ENCODE measurements at places on chromosomes 16 and 17. TPM values are rescaled to one million over a fixed set of nuclear protein-coding genes. Genes with fewer than 3 reads are reported as not detected.

The WSCD1 gene
- not detected for total RNA-seq

The RNF222 gene
- not detected for total RNA-seq

The ENO3 gene
- total RNA-seq: 31.1 TPM

The RNPS1 gene
- total RNA-seq: 158 TPM

The MYLK3 gene
- 1.3 TPM for total RNA-seq

The LRRC36 gene
- total RNA-seq: not detected

The RHBDF1 gene
- not detected for total RNA-seq

The SLFN12 gene
- total RNA-seq: not detected

The RMI2 gene
- total RNA-seq: 45.2 TPM

The CCDC78 gene
- 110 TPM for total RNA-seq

The COPZ2 gene
- total RNA-seq: not detected

The KRTAP1-1 gene
- total RNA-seq: not detected

The CFAP119 gene
- total RNA-seq: 8.9 TPM

The RND2 gene
- 0.36 TPM for total RNA-seq

The CLDN9 gene
- not detected for total RNA-seq

The TP53TG3F gene
- total RNA-seq: not detected

The PNMT gene
- total RNA-seq: not detected

The PRSS27 gene
- total RNA-seq: 2.8 TPM

The PROCA1 gene
- 2.7 TPM for total RNA-seq

The KRTAP4-3 gene
- total RNA-seq: not detected

The MARVELD3 gene
- total RNA-seq: not detected

The GAA gene
- total RNA-seq: 6.2 TPM

The RBBP6 gene
- 45.5 TPM for total RNA-seq

The KRTAP4-4 gene
- total RNA-seq: not detected

The CKLF gene
- 76.0 TPM for total RNA-seq

The RPGRIP1L gene
- total RNA-seq: 25.1 TPM

The MPO gene
- not detected for total RNA-seq

The HAP1 gene
- total RNA-seq: 0.04 TPM

The ATF7IP2 gene
- total RNA-seq: 57.3 TPM

The OTOP2 gene
- not detected for total RNA-seq

The NPTX1 gene
- total RNA-seq: not detected

The TMEM235 gene
- not detected for total RNA-seq

The KRT16 gene
- total RNA-seq: not detected

The CTDNEP1 gene
- total RNA-seq: 87.8 TPM

The SLC39A11 gene
- total RNA-seq: 69.7 TPM

The KRT33A gene
- total RNA-seq: not detected

The SLC6A2 gene
- total RNA-seq: not detected

The SPATA22 gene
- total RNA-seq: not detected

The ITGB3 gene
- 16.4 TPM for total RNA-seq

The CCDC40 gene
- not detected for total RNA-seq

The GP2 gene
- total RNA-seq: not detected

The CTF1 gene
- 1.1 TPM for total RNA-seq

The TPSG1 gene
- not detected for total RNA-seq

The HOXB2 gene
- not detected for total RNA-seq

The STAC2 gene
- not detected for total RNA-seq

The KRT39 gene
- total RNA-seq: not detected

The TSPOAP1 gene
- 7.8 TPM for total RNA-seq

The NACA2 gene
- not detected for total RNA-seq

The SRCIN1 gene
- 0.14 TPM for total RNA-seq

The CHCT1 gene
- total RNA-seq: not detected

The TMC5 gene
- total RNA-seq: not detected

The NOD2 gene
- total RNA-seq: not detected

The MT1M gene
- not detected for total RNA-seq

The ADGRG1 gene
- total RNA-seq: not detected

The LRRC37B gene
- total RNA-seq: 21.2 TPM
